HuH-7 (cell line): ENCODE measurements at places on chromosomes 2 and 18.

GRCh38 chr2:23782646-23783045 lies 144.3 kb downstream of the ATAD2B start:
- DNase-seq: no peak

DNA sequence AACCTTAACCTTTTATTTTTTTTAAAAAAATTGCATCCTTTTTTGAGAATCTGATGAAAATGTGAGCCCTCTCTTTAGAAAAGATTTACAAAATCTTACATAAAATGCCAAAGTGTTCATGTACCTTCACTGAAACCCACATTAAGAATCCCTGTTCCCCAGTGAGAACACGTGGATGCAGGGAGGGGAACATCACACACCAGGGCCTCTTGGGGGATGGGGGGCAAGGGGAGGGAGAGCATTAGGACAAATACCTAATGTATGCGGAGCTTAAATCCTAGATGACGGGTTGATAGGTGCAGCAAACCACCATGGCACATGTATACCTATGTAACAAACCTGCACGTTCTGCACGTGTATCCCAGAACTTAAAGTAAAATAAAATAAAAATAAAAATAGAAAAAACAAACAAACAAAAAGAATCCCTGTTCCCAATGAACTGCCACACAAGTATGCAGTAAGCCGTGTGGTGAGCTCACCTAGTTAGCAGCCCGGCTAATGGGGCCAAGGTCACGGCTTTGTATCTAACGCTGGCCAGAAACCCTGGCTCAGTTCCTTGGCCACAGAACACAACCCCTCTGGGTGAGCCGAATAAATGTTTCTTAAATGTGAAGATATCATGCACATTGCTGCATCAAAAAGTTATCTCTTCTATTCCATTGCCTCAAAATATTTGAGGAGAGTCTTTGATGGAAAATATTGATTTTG lies 41.4 kb downstream of the CHST9 start:
- peak; percentile 17 for DNase-seq

DNA sequence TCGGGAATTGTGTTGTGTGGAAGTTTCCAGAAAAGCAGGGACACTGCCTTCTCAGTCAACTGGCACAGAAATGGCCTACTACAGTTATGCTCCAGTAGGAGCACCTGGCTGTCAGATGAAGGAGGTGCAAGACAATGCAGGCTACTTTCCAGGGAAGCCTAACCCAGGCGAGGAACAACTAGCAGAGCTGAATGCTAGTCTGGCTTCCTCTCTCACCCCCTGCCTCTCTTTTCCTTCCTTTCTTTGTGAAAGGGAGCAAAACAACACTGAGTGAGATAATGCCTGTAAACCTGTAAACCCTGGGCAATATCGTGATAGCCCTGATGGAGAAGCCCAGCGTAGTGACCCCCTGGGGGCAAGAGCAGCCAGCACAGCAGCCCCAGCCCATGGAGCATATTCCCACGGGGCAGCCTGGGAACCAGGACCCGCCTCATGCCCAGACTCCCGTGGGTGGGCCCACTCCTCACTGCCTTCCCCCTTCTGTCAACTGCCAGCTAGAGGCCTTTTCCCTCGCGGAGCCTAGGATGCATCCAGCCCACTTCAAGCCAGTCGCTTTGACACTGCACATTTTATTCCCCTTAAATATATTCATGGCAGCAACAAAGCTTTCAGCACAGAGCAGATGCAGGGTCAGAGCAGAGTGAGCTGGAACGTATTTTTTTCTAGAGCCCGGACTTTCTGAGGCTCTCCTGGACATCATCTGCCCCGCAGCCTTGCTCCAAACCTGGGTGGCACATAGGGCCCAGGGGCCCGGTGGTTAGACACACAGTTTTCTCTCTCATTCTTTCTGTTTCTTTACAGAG lies 77.0 kb downstream of the PDCL3 start:
- no peak for DNase-seq

- DNase-seq: no peak
Observed at GRCh38 chr2:36362291-36362690, 6.7 kb downstream of the CRIM1 start.
